ENCODE measurements at places on chromosomes 5 and 9.

DNA sequence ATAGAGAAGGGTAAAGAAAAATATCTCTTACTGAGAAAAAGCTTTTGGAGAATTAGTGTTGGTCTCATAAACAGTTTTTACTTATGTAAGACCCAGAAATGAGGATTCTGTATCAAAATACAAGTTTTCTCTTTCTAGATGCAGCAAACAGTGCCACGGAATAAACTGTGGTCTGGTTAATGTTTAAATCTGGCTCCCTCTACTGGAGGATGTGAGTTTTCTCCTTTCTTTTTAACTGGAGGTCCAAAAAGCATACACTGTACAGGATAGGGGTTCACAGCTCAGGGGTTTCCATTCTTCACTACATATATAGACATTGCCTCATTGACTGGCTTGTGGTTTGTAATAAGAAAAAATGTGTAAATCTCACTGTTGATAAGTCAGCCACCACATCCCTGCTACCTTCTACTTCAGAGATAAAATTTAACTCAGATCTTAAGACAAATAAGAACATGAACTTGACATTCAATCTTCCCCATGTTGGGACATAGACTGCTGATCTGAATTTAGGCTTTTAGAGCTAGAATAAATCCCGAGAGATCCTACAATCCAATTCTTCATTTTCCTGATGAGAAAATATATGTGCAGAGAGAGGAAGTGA lies 98.9 kb downstream of the CFAP95 start:
- peak; percentile 71 for DNase-seq

DNA sequence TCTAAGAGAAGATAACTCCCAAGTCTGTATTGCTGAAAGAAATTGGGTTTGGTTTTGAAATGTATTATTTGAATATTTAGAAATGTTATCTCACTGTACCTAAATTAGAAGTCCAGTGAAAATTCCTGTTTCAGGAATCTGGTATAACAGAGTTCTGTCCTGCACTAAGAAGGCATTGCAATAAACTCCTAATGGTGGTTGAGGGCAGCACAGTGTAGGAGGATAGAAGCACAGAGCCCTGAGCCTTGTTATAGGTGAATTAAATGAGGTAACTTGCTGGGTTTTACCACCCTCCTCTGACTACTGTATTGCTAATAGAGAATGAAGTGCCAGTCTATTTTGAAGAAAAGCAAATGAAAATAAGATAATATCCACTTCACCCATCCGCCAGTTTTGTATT lies 143.4 kb downstream of the CD180 start:
- DNase-seq, result no peak

- no peak for DNase-seq
Measured at GRCh38 chr9:21589344-21590056, 107.4 kb upstream of the IFNE start.

GRCh38 chr5:111252799-111253545 lies 28.8 kb downstream of the CAMK4 start:
- no peak for DNase-seq

GRCh38 chr9:130018265-130018664 lies 24.7 kb downstream of the FNBP1 start:
- DNase-seq, result no peak

- no peak for DNase-seq
Measured at GRCh38 chr9:116599342-116599884, 87.7 kb upstream of the TRIM32 start.

GRCh38 chr5:125396462-125396861 lies 650.0 kb upstream of the ZNF608 start:
- DNase-seq, result no peak

DNA sequence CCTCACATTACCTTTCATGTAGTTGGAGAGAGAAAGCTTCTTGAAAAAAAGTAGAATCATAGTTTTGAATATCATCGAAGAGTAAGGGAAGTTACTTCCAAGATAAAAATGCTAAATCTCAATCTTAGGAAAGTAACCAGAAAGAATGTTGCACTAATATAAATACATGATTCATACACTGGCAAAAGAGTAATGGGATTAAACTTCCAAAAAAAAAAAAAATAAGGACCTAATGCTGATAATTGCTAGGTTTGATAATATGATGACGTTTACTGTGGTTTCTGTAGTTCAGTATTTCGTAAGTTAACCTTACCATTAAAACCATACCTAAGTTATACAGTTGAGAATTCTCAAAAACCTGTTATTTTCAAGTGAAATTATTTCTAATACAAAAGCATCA lies 573.8 kb upstream of the CDH9 start:
- no peak for DNase-seq

DNA sequence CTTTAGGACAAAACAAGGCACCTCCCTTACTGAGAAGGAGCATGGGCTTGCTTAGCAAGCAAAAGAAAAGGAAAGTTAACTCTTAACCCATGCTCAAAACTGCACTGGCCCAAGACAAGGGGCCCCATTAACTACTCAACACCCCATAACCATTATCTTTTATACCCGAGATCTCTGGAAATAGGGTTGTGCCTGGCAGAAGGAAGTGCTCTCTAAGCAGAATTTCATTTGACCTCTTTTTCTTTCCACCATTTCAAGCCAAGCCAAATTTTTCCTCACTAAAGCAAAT lies 167.2 kb downstream of the RASEF start:
- DNase-seq, result no peak

GRCh38 chr9:28394774-28395173 lies 821.5 kb upstream of the C9orf72 start:
- no peak for DNase-seq

All from AG10803 (cell line).